Lower lobe of right lung (tissue), 2 donors: ENCODE measurements at places on chromosomes 2 and 18. TPM values are rescaled to one million over a fixed set of nuclear protein-coding genes. Genes with fewer than 3 reads are reported as not detected.

- no peak for DNase-seq
Measured at GRCh38 chr2:112474844-112475486, 7.0 kb upstream of the TTL start.

- no peak for DNase-seq
Measured at GRCh38 chr2:7479603-7480002, 562.4 kb downstream of the RNF144A start.

- DNase-seq = no peak
Measured at GRCh38 chr2:60505240-60505879, 48.1 kb downstream of the BCL11A start.

DNA sequence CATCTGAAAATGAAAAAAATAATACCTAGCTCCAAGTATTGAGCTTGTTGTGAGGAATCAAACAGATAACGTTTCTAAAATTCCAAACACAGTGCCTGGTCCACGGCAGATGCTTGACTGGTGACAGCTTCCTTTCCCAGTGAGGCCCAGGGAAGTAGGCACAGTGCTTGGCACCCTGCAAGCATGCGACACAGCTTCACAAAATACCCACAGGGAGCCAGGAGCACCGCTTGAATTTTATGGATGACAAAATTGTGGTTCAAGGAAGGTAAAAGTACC lies 205.1 kb upstream of the TNP1 start:
- DNase-seq = no peak

DNA sequence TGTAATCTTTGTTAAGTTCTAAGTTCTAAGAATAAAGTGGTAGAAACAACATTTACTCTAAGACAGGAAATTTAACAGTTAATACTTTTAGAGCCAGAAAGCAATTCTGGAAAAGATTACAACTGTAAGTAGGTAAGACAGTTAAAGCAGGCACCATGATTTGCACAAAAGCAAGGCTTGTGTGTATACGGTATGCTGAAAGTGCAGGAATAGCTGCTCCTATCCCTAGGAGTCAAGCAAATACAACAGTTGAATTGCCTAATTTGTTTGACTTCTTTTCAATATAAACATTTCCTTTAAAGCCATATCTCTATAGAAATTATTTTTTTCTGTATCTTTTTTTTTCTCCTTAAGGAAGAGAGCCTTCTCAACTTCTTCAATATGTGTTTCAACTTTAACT lies 116.4 kb downstream of the KCNJ3 start:
- DNase-seq = no peak

TRIB2 gene
- 35.1 TPM for total RNA-seq

MYOM1 gene
- 5.0 TPM for total RNA-seq

LIPG gene
- total RNA-seq = 3.7 TPM

RNF152 gene
- 13.4 TPM for total RNA-seq

CCDC74B gene
- 7.2 TPM for total RNA-seq
